ENCODE measurements at places on chromosomes 12 and 14.

DNA sequence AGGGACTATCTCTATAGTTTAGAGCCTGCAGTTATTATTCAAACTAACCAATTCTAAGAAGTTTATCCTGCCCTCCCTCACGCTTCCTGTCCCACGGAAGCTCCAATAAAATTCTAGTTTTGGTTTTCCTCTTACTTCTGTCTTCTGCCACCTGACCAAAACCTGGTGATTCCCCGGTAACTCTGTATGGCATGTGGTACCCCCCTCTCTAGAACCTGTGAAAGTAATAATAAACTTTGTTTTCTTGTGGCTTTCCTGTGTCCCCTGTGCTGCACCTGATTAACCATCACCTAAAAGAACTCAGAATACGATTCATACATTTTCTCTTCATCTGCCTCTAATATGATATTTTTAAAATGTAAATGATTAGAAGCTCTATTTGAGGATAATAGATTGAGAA lies 379.8 kb downstream of the APAF1 start:
- no peak for DNase-seq

- no peak for DNase-seq
Measured at GRCh38 chr12:128361400-128361995, 94.5 kb downstream of the TMEM132C start.

- no peak for DNase-seq
Measured at GRCh38 chr14:85038526-85039352, 491.2 kb upstream of the FLRT2 start.

- no peak for DNase-seq
Measured at GRCh38 chr12:54128416-54128815, 60.4 kb downstream of the SMUG1 start.

DNA sequence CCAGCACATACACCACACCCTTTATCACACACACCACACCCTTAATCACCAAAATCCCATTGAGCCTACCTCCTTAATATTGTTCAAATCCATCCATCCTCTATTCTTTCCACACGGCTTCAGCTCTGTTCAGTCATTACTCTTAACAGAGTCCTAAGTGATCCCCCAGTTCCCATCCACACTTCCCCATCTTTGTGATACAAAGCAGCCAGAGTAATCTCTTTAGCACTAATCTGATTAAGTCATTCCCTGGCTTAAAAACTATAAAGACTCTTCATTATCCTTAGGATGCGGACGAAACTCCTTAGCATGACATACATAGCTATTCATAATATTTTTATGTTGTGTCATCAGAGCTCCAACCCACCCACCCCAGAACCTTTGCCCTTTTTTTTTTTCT lies 14.7 kb upstream of the MFAP5 start:
- no peak for DNase-seq

- no peak for DNase-seq
Measured at GRCh38 chr14:68841016-68841809, 48.3 kb upstream of the ZFP36L1 start.

DNA sequence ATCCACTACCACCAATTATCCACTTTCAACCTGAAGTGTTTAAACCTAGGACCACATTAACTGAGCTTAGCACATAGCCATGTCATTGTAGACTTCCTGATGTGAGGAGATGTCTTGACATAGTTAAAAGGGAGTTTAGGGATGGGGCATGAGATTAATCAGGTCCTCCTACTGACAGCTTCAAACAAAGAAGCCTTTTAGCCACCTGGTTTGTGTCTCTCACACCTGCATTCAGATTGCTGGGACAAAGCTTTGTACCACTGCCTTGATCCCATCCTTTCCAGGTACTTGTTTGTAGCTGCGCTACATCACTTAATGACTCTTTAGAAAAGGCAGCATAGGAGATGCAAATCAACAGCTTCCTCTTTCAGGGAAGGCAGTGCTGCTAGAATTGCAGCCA lies 340.7 kb upstream of the DDHD1 start:
- DNase-seq = no peak

DNA sequence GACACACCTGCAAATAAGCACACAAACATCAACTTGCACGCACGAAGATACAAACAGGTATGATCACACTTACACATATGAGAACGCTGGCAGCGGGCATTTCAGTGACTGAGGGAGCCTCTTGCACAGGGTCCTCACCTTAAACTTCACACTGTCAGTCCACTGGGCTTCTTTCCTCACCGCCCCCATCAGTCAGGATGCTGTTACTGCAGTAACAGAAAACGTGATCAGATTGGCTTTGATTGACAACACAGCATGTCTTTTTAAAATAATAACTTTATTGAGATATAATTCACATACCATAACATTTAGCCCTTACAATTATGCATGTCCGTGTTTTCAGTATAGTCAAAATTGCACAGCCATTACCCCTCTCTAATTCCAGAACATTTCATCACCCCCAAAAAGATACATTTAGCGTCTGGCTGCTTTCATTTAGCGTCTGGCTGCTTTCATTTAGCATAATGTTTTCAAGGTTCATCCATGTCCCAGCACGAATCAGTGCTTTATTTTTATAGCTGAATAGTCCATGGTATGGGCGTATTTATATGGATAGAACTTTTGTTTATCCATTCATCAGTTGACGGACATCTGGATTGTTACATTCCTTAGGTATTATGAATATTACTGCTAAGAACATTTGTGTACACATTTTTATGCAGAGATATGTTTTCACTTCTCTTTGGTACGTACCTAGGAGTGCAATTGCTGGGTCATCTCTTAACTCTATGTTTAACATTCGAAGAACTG lies 8.4 kb downstream of the CCDC197 start:
- DNase-seq = no peak

GRCh38 chr12:26032719-26033241 lies 74.3 kb downstream of the RASSF8 start:
- no peak for DNase-seq

- no peak for DNase-seq
Measured at GRCh38 chr12:24226745-24227350, 277.4 kb upstream of the SOX5 start.

- no peak for DNase-seq
Measured at GRCh38 chr12:5921027-5921909, 23.8 kb downstream of the ANO2 start.

DNA sequence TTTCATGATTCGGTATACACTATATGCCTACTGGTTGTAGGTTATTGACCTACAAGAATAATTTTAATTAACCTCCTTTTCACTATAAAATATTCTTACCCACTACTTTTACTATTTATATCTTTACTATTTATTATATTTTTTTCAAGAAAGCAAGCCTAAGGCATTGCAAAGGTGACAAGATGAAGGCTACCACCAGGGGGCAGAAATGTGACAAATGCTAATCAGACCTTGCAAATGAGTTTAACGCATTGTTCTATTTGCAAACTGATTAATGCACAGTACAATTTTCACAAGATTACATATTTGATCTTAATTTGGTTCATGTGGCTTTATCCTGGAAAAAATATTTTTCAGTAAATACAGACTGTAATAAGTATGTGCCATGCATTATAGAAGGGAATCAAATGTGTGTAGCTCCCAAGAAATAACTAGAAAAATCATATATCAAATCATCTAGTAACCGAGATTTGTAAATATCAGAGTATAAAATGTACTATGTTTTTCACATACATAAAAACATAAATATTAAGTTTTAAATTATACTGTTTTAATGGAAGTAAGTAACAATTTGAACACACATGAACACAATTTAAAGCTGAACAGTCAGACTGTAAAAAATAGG lies 107.0 kb downstream of the ADAMTS20 start:
- peak; percentile 24 for DNase-seq

DNA sequence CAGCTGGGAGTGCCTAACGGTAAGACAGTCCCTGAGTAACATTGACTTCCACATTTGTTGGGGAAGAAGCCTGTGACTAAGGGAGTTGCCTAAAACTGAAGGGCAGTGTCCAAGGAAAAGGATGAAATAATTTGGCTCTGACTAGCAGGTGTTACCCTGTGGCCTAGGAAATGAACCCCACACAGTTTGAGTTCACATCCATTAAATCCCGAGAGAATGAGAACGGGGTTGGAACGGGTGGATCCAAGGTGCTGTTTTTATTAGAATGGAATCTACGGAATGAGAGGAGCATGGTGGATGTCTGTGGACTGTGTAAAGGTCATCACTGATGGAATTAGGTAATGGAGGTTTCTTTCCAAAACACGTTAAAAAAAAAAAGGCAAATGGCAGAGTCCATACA lies 324.0 kb downstream of the MED13L start:
- DNase-seq = no peak

- DNase-seq = no peak
Measured at GRCh38 chr14:78074561-78074960, 95.6 kb upstream of the NRXN3 start.

DNA sequence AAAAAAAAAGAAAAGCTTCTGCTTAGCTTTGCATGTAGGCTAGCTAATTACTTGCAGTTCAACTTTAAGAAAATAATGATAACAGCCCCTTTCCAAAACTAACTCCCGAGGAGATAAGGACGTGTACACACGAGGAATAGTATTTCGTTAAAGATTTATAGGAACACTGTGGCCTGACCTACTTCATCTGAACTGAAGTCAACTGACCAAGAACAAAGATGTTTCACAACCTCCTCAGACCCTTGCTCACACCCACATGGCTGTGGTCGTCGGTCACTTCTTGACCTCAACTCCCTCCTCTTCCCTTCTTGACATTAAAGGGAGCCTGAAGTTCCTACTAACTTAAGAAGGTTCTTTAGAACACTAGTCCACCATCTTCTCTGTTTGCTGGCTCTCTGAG lies 25.3 kb upstream of the FAM181A start:
- DNase-seq = no peak

GRCh38 chr12:7711133-7711532 lies at the start of gene DPPA3:
DPPA3 (plus strand) TSS chr12:7711433; CDS start chr12:7711571, 138 bp downstream.
- no peak for DNase-seq

DNA sequence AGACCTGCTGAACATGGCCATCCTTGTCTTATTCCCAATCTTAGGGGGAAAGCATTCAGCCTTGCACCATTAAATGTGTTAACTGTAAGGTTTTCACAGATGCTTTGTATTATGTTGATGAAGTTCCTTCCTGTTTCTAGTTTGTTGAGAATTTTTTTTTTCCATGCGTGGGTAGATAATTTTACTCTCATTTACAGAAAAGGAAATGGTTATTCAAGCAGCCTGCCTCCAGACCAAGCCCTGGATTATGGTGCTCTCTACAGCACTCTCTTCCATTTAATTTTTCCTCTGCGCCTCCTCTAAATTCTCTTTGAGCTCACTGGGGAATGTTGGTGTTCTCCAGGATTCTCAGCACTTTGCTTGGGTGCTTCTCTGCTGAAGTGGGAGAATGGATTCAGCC lies 179.3 kb upstream of the PZP start:
- DNase-seq = no peak

DNA sequence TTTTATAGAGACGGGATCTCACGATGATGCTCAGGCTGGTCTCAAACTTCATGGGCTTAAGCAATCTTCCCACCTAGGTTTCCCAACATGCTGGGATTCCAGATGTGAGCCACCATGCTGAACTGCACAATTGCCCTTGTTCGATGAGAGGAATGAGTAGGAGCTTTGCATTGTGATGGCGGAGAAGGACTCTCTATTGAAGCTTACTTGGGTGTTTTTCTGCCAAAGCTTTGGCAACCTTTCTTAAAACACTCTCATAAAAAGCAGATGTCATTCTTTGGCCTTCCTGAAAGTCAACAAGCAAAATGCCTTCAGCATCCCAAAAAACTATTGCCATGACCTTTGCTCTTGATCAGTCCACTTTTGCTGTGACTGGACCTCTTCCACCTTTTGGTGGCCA lies 904.8 kb upstream of the TMEM132C start:
- DNase-seq = no peak

GRCh38 chr12:124319368-124320050 lies 24.6 kb downstream of the RFLNA start:
- DNase-seq = no peak

DNA sequence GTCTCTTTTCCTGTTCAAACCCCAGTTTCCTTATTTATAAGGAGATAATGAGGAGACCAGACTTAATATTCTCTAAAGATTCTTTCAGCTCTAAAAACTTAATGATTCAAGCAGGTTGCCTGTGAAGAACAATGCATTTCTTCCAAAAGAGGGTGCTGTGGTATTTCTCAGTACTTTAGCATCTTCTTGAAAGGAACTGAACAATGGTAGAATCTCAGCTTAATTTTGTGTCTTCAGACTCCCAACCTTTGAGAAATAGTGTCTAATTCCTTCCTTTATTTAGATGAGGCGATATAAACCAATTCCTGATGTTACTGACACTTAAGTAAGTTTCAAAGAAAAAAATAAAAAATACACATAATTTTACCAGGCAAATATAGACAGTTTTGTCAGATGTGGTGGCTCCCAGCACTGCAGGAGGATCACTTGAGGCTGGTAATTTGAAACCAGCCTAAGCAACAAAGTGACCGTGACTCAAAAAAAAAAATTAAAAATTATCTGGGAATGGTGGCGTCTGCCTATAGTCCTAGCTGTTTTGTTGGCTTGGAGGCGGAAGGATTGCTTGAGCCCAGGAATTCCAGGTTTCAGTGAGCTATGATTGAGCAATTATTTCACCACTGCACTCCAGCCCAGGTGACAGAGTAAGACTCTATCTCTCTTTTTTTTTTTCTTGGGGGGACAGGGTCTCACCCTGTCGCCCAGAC lies 76.9 kb upstream of the PSMA6 start:
- DNase-seq = no peak

DNA sequence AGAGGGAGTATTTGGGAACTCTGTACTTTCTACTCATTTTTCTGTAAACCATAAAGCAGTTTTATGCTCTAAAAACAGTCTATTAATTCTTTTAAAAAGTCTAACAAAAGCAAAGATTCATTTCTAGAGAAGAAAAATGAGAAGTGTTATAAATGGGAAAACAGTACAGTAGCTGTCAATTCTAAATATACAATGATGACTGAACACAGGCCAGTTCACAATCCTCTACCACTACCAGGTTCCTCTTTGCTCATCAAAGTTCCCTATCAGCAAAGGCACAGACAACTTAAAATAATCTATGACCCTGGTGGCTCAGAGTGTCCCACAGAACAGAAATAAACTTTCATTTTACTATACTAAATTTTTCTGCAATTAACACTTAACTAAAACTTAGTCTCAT lies 12.5 kb downstream of the NAA25 start:
- no peak for DNase-seq

DNA sequence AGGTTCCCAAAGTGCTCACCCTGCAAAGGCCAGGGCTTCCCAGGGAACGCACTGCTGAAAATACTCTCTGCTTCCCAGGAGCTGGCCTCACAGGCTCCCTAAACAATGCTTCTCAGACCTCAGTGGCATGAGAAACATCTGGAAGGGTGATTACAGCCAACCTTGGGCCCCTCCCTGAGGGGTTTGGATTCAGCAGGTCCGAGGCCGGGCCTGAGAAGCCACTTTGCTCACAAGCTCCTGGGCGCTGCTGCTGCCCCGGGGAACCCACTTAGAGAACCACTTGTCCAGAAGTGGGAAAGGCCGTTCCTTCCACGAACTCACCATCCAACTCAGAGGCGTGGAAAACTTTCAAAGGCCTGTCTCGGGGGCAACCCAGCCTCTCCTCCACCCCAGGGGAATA lies 130.5 kb downstream of the PIWIL1 start:
- DNase-seq = no peak

- no peak for DNase-seq
Measured at GRCh38 chr12:132117558-132117875, 26.6 kb downstream of the DDX51 start.
